DMS79 treated with DMSO at 0.1 percent for 48 hours (cell line): ENCODE measurements at places on chromosomes 5 and 9.

- DNase-seq: no peak
Observed at GRCh38 chr5:53069626-53070025, 39.9 kb downstream of the MOCS2 start.

DNA sequence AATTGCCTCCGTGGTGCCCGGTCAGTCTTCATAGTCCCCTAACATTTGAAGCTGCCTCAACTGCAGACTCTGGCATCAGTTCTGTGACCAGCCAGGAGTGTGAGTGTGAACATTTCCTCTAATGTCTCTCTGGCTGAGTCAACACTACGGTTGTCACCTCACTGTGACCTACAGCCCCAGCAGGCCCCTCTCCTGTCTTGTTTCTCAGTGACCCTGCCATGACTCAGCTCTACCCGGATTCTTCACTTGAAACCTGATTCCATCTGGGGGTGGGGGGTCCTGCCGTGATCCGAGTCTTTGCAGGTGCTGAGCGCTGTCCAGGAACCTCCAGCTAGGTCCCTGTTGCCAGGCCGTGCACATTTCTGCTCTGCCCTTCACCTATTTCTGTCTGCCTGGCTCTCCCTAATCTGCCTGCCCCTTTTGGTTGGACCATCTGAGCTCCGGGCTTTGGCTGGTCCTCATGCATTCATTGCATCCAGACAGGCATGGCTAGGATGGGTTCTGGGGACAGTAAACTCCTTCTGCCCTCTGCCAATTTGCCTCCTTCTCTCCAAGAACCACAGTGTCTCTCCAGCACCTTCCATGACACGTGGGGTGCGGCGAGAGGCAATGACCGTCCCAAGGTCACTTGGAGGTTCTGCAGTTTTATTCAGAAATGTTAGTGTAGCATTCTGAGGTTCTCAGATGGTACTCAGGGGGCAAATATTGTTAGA, 24.2 kb downstream of the STC2 start:
- DNase-seq: no peak

DNA sequence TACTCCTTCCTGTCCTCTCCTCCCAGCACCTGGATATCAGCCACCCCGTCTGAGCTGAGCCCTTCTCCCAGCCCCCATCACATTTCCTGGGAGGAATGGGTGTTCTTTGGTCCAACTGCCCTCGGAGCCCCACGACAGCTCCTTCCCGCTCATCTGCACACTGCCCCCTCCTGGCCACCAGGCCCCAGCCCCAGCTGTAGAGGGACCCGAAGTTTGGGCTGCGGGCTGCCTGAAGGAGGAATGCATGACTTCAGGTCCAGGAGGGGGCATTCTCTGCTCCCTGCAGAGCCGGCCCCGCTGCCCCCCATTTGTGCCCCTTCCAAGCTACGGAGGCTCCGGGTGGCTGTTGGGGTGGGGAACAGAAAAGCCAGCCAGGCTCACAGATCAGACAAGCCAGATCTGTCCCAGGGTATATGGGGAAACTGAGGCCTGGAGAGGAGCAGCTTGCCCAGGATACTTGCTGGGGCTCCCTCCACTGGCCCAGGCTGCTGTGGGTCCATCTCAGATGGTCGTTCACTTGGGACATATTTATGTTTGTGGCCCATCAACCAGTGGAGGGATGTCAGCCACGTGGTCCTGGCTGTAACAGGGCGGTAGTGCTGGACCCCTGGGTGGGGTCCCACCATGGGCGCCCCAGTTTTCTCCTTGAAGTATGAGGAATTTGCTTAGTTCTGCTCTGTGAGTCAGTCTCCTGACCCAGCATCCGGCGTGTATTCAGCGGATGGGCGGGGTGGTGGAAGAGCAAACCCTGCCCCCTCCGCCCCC, 33.1 kb downstream of the DAB2IP start:
- no peak for DNase-seq

DNA sequence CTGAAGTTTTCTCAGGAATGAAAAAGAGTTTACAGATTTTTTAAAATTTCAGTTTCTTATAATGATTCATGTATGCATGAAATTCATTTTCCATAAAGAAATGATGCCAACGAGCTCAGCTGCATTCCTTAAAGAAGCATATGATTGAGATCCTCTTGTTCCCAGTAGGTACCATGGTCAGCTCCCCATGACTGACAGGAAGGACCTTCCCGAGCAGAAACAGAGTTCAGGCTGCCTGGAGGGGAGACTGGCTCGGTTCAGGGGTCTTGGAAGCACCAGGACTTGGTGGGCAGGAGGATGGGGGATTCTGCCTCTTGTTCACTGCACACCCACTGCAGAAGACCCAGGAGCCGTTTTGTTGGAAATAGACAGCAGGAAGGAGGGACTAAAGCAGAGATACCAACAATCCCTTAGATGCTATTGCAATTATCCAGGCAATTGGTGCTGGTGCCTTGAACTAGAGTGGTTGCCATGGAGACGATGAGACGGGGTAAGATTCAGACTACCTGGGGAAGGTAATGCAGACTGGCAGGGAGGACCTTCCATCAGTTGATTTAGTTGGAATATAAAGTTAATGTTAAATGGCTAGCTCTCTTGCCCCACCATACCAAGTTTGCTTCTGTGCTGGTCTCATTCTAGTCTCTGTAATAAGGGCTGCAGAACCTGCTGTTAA, 447.8 kb downstream of the MTRR start:
- peak; percentile 43 for DNase-seq

DNA sequence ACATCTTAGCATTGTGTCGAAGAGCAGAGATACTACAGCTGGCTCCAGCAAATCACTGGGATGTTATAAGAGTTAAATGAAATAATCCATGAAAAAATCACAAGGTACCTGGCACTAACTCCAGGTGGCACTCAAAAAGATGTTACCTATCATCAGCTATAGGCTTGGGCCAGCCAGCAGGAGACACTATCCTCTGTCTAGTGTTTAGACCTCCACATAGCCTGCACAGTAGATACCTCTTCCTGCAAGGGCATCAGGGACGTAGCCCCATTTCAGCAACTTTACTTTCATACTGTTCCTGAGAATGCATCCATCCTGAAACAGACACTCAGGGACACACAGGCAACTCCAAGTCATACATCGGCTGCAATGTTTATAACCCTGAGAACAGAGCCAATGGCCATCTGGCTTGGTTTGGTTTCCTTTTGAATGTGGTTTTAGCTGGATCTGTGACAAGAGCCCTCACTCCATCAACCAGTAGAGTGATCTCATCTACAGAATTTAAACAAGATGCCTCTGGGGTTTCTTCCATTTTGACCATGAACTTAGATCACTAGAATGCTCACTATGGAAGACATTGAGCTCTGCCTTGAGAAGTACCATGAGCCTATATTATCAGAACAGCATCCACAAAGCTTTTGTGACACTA, 69.9 kb downstream of the TLE1 start:
- peak; percentile 5 for DNase-seq

DNA sequence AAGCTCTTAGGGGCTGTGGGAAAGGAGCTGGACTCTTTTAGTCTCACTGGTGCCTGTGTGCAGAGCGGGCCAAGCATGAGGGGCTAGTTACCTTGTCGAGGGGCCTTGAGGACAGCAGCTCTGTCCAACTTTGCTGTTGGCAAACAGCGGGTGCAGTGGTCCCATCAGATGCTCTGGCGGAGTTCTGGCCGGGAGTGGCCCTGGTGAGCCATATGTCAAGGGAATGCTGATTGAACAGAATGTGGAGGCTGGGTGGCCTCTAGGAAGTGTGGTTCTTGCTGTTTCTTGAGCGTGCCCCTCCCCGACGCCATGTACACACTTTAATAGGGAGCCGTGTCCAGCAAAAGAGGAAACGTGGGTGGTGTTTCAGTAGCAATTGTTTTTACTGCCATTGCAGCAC, 3.6 kb upstream of the ADAMTS2 start:
- DNase-seq: no peak

GRCh38 chr5:108521841-108522506, 140.1 kb upstream of the FBXL17 start:
- DNase-seq: peak; percentile 19
